ENCODE measurements at places on chromosomes 11 and 22.

- DNase-seq = no peak
Measured at GRCh38 chr11:33157103-33158027, 3.9 kb downstream of the CSTF3 start.

DNA sequence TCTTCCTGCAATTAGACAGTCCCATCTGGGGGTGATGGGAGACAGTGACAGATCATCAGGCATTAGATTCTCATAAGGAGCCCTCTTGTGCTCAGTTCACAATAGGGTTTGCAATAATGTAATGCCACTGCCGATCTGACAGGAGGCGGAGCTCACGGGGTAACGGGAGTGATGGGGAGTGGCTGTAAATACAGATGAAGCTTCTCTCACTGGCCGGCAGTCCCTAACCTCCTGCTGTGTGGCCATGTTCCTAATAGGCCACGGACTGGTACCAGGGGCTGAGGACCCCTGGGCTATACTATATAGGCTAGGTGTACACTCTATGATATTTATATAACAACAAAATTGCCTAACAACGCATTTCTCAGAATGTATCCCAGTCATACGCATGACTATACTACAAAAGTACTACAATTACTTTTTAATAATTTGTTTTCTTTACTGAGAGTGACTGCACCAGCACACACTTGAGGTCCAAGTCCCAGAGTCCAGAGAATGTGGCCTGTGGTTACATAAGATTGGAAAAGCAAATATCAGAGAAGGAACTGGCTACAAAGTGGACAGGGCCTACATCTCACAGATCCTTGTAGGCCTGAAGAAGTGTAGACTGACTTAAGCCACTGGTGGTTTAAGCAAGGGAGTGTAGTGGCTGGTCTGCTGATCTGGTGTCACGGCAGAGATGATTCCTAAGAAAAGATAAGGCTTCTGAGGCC is 200.0 kb downstream of the LARGE1 start:
- no peak for DNase-seq

- no peak for DNase-seq
Measured at GRCh38 chr11:74311352-74311926, at the start of gene P4HA3. Gene P4HA3, minus strand, starts transcription at chr11:74311640. Its CDS starts 29 bp downstream, at chr11:74311611.

DNA sequence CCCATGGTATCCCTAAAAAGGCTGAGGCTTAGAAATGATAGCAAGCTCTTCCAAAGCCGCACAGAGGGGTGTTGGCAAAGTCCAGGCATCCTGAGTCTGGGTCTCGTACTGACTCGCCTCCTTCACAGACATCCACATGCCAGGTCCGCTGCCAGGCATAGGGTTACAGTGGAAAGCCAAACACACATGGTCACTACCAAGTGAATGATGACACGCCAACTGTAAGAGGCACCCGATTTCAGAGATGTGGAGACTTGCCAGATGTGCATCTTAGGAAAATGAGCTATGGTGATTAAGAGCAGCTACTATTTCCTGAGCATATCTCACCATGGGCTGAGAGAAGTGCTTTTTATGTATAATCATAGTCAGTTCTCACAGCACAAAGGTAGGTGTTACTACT is 314.9 kb downstream of the MIAT start:
- DNase-seq = no peak

DNA sequence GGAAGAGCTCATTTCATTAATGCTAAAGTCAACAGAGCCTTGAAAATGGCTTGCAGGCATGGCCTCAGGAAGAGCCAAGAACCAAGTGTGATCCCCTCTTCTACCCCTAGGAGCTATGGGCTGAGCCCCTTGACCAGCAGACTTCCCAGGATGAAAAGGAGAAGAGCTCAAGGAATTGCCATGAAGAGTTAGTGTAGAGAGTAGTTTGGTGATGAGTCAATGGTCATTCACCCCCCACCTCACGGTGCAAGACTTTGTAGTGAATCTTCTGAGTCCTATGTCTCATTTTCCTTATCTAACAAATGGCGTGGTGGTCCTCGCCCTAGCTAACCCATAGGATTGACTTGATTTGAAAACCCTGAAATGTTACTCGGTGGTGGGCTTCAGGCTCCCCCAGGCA is 422.4 kb upstream of the CADM1 start:
- no peak for DNase-seq

- peak; percentile 76 for DNase-seq
Measured at GRCh38 chr11:114317787-114318137, 21.6 kb downstream of the NNMT start.

DNA sequence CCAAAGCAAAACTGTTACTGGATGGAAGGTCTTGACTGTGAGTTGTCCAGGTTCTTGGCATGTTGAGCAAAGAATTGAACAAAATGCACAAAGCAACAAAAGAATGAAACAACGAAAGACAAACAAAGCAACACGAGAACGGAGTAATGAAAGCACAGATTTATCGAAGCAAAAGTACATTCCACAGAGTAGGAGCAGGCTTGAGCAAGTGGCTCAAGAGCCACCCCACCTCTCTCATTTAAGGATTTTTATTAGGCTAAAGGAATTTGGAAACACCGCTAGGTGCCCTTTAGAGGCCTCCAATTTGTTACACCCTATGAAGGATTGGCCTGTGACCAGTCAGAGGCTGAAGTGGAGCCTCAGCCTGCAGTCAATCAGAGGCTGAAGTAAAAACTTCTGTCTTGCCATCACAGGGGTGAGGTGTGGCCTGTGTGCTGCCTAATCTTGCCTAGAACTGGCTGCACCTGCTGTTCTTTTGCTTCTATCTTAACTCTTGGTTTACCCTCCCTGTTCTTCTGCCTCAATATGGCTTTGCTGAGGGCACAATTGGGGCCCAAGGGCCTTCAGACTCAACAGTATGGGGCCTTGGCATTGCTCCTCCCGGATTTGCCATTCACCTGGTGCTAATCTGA is 59.4 kb upstream of the FTH1 start:
- DNase-seq = no peak

DNA sequence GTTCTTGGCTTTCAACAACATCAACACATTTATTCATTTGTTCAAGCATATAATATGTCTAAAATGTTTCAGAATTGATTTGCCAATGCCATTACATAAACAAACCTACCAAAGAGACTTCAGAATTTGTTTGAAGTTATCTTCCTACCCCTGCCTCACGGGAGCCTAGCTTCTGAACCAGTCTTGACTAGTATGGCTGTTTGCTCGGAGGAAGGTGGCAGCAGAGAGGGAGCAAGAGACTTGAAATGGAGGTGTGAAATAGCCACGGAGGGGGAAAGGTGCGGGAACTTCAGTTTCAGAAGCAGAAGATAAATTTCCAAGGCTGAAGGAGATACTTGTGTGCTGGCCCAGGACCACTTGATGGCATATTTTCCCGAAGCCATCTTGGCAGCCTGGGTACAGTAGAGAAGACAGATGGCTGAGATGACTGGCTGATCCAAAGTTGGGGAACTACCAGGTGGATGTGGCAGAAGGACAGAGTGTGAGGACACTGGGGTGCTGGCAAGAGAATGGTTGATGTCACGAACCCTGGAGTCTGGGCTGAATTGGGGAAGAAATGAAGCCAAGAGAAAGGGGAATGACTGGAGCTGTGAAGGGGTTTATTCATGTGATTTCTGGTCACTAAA is 14.0 kb upstream of the MTCH2 start:
- no peak for DNase-seq

DNA sequence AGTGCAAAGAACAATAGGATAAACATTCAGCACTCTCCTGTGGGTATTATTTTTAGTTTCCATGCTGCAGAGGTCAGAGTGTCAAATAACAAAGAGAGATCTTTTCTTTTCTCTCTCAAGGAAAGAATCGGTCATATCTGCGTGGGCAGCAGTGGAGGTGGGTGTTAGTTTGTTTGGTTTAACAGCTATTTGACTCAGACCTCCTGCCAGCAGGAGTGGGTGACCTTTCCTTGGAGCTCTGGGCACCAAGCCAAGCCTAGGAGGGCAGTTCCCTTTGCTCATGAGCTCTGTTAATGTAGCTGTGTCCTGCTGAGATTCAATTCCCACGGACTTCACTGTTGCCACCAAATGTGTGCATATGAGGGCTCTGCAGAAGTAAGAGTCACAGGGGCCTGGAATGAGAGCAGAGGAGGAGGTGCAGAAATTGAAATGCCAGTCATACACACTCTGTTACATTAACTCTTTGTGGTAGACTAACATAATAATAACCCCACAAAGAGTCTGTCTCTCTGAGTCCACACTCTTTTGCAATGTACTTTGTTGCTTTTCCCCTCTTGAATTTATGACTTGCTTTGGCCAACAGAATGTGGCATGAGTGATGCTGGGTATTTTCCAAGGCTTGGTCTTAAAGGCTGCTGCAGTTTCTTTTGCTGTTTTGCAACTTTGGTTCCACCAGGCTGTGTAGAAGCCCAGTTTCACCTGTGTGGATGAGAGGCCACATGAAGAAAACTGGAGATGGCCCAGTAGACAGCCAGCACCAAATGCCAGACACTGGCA is 76.0 kb upstream of the GRK3 start:
- peak; percentile 98 for DNase-seq

DNA sequence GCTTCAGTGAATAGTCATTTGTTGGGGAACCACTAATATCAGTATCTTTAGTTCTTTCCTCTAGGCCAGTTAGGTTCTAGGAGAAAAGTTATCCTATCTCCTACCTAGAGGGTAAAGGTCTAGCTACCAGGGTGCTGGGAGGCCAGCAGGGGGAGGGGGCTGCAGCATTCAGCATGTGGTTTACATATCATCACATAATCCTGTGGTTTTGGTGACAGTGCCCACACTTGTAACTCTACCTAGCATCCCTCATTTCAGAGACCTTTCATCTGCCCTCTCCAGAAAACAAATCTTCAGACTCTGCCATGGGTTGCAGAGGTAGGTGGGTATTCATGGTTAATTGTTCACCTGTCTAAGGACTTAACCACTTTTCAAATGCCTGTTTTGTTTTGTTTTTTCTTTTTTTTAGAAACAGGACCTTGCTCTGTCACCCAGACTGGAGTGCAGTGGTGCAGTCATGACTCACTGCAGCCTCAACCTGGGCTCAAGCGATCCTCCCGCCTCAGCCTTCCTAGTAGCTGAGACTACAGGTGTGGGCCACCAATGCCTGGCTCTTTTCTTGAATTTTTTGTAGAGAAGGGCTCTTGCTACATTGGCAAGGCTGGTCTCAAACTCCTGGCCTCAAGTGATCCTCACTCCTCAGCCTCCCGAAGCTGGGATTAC is 146.8 kb downstream of the ENTHD1 start:
- DNase-seq = no peak

DNA sequence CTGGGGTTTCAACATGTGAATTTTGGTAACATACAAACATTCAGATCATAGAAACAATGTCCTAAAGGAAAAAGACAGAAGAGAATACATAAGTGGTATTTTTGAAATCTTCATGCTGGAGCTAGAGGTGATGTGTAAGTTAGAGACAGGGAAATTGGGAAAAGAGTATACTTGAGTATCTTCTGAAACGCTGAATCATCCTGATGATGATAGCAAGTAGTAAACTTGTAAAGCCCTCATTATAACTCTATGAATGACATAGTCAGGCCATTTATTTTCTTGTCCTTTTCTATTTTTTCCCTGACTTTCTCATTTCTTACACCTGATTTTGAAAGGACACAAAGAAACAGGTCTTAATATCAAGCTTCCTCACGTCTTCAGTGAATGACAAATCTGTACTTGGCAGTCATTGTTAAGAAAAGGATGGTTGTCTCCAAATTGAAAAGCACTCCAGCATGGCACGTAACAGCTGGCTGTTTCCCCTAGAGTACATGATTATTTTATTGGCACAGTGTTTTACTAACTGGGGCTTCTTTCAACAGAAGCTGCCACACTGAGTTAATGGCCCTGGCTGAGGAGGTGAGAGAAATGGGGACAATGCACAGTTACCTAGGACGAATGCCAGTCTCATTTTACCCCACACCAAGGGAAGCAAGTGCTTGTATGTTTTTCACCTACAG is 140.7 kb upstream of the CTSC start:
- no peak for DNase-seq

DNA sequence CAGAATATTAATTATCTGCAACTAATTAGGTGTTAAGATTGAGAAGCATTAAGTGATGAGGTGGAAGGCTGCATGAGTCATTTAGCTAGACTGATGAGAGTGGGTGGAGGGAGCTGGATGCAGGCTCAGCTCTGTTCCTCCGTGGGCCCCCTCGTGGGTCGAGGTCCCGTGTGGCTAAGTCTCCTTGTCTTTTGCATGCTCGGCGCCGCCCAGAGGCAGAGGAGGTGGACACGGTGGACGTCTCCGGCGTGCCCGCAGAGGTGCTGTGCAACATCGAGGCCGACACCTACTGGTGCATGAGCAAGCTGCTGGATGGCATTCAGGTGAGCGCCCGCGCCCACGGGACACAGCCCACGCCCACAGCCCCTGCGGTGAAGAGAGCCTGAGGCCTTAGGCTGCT is 211.6 kb downstream of the TBC1D22A start:
- DNase-seq = no peak
